Activated CD4-positive, alpha-beta memory T cell treated with anti-CD3 and anti-CD28 coated beads for 36 hours (primary cell): ENCODE measurements at places on chromosomes 16 and 17. TPM values are rescaled to one million over a fixed set of nuclear protein-coding genes. Genes with fewer than 3 reads are reported as not detected.

The ANKRD40CL gene
- total RNA-seq = not detected

The MYO15B gene
- total RNA-seq = 16.8 TPM

DNA sequence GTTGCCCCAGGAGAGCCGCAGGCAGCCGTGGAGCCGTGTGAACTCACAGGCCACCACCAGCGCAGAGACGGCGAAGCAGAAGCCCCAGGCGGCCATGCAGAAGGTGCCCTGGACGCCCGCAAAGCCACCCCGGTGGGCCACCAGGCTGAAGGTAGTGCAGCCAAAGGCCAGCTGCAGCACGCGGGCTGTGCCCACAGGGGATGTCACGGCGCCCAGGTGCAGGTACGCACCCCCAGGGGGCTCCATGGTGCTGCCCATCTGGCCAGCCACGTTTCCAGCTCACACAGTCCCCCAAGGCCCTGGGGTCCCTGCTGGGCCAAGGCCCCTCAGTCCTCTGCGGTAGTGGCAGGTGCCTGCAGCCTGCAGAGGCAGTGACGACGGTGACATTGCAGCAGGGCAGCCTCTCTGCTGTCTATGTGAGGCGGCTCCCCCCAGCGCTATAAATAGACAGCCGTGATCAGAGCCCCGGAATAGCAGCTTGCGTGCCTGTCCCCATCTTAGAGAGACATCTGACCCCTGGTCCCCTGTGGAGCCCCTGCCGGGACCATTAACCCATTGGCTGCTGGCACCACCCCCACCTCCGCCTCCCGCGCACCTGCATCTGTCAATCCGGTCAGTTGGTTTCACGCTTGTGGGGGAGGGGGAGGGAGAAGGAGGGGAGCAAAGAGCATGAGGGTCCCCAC, 4.5 kb upstream of the PYCR1 start:
- no peak for DNase-seq

DNA sequence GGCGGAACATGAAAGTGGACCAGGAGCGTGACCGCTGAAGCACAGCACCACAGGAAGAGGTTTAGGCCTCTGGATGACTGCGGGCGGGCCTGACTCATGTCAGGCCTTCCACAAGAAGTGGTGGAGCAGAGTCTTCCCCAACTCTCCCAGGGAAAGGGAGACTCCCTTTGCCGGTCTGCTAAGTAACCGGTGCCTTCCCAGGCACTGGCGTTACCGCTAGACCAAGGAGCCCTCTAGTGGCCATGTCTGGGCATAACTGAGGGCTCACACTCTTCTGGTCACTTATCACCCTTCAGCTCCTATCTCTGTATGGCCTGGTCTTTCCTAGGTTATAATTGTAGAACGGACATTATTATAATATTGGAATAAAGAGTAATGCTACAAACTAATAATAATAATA, 1931.9 kb downstream of the TP53TG3F start:
- DNase-seq = peak; percentile 33

DNA sequence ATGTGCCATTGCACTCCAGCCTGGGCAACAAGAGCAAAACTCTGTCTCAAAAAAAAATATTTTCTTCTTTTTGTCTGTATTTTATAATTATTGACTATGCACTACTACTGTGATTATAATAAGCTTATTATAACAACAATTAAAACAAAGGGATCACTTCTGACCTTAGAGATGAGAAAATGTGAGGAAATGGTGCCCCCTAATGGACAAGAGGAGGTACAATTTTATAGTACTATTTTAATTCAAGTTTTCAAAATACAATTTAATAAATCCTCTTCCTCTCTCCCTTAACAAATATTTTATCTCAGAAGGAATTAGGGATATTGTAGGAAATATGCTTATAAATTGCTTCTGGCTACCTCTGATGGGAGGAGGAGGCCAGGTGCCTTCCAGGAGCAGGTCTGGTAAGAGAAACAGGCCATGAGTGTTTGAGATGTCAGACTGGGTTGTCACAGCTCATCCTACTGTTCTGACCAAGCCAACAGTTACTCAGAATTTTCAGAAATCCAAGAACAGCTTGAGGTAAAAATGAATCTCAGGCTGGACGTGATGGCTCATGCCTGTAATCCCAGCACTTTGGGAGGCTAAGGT, 14.0 kb downstream of the VPS53 start:
- no peak for DNase-seq

DNA sequence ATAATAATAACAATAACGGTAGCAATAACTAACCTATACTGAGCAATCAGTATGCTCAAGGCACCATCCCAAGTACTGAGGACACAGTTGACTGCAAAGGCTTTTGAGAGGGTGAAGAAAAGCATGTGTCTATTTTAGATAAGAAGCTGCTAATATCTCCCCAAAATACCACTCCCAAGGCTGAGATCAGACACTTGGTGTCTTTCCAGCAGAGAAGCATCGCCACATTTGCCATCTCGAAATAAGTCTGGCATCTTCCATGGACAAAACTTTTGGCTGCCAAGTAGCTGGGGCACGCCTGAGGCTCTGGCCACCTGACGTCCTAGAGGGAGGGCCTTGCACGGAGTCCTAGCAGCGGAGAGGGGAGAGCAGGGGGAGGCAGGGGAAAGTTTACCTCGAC, 39.0 kb downstream of the ZNF423 start:
- no peak for DNase-seq

DNA sequence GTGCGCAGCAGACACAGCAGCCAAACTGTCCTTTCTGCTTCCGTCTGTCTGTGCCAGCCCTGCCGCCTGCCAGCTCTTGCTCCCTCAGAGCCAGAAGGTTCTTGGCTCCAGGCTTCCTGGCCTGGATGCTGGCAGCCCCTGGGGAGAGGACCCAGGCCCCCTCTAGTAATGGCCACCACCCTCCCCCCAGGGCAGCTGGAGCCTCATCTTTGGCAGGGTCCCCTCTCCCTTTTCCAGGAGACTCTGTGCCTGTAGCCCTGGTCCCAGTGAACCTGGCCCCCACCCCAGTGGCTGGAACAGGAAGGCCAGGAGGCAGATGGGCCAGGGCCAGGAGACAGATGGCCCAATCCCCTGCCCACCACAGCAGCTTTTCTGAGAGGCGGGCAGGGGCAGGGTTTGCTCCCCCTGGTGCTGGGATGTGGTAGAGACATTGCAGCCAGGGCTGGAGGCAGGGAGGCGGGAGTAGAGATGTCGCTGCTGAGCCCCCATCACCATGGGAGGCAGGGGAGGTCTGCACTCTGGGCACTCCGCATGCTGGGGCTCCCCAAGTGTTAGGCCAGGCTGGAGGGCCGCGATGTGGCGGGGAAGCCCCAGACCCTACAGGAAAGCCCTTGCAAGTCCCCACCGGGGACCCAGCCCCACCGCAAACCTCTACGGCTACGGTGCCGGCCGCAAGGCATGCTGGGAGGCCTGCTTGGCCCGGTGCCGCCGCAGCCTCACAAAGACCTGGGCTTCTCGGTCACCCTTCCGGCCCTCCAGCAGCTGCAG, 16.7 kb downstream of the UNC13D start:
- peak; percentile 79 for DNase-seq

The TBC1D3I gene
- total RNA-seq = not detected

- DNase-seq = peak; percentile 77
Observed at GRCh38 chr17:412211-413015, 59.8 kb upstream of the RPH3AL start.

The NOD2 gene
- total RNA-seq = 18.7 TPM

The PIMREG gene
- 16.9 TPM for total RNA-seq

DNA sequence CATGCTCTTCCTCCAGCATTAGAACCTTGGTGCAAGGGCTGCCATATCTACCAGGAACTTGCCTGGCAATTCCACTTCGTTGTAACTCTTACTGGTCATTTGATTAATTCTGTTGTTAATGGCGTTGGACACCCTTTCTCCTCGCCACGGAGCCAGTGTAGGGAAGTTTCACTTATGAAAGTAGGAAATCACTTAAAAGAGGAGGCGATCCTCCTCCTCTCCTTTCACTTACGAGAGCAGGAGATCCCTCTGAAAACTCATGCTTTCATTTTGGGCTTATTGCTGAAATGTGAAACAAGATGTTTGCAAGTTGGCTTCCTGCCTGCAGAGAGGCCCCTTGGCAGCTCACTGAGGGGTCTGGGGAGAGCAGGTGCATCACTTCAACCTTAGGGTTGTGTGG, 226.0 kb downstream of the SNX29 start:
- no peak for DNase-seq

GRCh38 chr17:34307110-34307509, 12.1 kb upstream of the CCL8 start:
- no peak for DNase-seq

GRCh38 chr17:44961921-44962350, 6.2 kb downstream of the C1QL1 start:
- DNase-seq = no peak

The GAST gene
- total RNA-seq = not detected

The RHBDL3 gene
- total RNA-seq = 0.17 TPM

The VKORC1 gene
- total RNA-seq = 72.3 TPM

The MT1A gene
- not detected for total RNA-seq
